ENCODE measurements at places on chromosomes 3 and 15.

DNA sequence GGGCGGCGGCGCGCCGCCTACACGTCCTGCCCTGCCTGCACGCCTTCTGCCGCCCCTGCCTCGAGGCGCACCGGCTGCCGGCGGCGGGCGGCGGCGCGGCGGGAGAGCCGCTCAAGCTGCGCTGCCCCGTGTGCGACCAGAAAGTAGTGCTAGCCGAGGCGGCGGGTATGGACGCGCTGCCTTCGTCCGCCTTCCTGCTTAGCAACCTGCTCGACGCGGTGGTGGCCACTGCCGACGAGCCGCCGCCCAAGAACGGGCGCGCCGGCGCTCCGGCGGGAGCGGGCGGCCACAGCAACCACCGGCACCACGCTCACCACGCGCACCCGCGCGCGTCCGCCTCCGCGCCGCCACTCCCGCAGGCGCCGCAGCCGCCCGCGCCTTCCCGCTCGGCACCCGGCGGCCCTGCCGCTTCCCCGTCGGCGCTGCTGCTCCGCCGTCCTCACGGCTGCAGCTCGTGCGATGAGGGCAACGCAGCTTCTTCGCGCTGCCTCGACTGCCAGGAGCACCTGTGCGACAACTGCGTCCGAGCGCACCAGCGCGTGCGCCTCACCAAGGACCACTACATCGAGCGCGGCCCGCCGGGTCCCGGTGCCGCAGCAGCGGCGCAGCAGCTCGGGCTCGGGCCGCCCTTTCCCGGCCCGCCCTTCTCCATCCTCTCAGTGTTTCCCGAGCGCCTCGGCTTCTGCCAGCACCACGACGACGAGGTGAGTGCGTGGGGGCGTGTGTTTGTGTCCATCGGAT is 602 bp downstream of the TRIM71 start:
- no peak for DNase-seq

- DNase-seq, result no peak
Observed at GRCh38 chr3:2423143-2423542, 324.5 kb downstream of the CNTN4 start.

DNA sequence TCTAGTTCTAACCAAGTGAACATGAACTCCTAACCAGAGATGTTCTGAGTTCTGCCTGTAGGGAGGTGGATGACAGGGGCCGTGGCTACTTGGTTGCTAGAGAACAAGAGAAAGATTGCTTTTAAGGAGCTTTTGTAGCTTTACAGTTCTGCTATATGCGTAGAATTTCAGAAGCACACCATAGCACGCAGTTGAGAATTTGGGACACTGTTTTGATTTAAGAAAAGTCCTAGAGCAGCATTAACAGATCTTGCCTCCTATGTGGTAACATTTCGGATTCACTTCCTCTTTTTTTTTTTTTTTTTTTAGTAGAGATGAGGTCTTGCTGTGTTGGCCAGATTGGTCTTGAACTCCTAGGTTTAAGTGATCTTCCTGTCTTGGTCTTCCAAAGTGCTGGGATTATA is 181.7 kb downstream of the TCF12 start:
- no peak for DNase-seq

GRCh38 chr15:38660738-38661137 is 96.1 kb upstream of the RASGRP1 start:
- DNase-seq, result no peak

DNA sequence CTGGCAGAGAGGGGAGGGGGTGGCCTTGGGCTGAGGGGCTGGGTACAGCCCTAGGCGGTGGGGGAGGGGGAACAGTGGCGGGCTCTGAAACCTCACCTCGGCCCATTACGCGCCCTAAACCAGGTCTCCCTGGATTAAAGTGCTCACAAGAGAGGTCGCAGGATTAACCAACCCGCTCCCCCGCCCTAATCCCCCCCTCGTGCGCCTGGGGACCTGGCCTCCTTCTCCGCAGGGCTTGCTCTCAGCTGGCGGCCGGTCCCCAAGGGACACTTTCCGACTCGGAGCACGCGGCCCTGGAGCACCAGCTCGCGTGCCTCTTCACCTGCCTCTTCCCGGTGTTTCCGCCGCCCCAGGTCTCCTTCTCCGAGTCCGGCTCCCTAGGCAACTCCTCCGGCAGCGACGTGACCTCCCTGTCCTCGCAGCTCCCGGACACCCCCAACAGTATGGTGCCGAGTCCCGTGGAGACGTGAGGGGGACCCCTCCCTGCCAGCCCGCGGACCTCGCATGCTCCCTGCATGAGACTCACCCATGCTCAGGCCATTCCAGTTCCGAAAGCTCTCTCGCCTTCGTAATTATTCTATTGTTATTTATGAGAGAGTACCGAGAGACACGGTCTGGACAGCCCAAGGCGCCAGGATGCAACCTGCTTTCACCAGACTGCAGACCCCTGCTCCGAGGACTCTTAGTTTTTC is 4.9 kb downstream of the ISL2 start:
- no peak for DNase-seq

DNA sequence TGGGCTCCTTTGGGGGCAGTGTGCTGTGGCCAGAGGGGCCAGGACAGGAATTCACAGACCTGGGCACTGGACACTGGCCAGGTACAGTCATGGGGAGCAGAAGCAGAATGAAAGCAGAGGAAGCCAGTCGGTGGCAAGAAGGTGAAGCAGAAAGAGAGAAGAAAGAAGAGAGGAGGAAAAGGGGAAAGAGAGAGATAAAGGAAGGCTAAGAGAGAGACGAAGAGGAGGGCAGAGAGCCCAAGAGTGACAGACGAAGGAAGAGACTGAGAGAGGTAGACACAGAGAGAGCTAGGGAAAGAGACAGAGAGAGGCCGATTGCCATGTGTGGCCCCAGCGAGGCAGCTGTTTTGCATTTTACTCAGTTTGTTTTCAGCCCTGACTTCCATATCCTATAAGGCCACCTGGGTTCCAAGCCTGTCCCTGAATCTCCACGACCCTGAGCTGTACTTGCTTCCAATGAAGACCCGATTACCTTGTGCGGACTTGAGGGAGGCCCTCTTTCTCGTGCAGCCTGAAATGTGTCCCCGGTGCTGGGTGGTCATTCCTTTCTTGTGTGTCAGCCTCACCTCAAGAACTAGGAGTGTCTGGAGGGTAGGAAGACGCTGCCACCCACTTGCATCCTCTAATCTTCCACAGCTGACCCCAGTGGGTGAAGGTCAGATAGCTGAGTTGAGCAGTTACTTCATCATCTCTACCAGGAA is 73.9 kb downstream of the LSM3 start:
- no peak for DNase-seq

- DNase-seq, result no peak
Observed at GRCh38 chr3:158121295-158121694, 11.4 kb downstream of the RSRC1 start.

DNA sequence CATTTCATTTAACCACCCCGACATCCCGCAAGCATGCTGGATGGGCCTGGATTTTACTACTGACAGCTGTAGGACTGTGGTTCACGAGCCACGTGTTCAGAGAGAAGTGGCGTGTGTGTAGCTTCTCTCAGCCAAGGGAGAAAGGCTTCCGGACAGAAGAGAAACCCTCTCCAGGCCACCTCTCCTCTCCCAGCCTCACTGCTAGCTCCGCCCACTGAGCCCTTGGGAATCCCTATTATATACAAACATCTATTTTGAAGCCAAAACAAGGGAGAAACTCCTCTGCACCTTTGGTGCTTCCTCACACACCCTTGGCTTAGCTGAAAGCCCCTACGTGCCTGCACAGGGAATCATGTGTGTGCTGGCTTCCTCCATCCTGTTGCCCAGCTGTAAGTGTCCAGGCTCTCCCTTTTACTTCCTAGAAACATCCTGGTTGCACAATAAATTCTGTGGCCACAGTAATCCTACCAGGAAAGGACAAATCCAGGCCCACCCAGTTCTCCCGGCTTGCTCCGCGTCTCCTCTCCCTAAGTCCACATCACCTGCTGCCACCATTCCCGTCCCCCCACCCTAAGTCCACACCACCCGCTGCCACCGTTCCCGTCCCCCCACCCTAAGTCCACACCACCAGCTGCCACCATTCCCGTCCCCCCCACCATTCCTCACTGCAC is 30.5 kb downstream of the PCSK6 start:
- DNase-seq, result no peak

DNA sequence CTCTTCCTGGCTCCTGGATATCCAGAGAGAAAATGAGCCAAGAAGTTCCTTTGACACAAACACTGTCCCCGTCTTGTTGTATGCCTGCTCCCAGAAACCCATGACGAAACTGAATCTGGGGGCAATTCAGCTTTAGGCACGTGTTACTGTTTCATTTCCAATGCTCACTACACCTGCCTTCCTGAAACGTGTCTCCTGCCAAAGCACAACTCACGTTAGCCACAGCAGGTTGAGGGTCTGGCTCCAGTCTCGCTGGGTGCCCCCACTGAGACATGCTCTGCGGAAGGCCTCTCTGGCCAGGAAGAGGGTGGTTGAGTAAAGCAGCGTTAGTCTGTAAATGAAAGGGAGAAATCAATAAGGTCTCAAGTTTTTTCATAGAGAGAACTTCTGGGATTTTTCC is 6.7 kb downstream of the RFT1 start:
- DNase-seq, result no peak

DNA sequence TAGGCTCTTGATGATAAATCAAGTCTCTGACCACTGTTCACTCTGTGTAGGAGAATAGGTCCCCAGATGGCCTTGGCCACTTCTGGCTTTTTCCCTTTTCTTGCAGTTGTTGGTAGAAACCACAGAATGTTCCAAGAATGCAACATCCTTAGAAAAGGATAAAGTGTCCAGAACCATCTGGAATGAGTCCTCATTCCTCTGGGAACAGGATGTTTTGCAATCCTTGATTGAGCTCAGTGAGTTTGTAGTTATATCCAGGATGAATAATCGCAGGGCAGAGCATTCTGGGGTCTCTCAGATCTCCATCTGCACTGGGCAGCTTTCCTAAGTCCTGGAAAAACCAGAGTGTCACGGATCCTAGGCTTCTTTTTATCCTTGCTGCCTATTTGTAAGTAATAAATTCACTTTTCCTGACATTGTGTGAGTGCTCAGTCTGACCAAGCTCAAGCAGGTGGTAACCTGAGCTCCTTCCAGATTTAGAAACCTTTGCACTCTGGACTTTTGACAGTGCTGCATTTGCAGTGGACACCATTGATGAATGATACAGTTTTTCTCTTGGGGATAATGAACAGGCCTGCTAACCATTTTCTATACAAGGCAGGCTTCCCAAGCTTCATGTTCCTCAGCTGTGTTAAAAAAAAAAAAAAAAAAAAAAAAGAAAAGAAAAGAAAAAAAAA is 1028.6 kb downstream of the OTOL1 start:
- no peak for DNase-seq
